ENCODE measurements at places on chromosomes 6 and 20. TPM values are rescaled to one million over a fixed set of nuclear protein-coding genes. Genes with fewer than 3 reads are reported as not detected.

Gene CST2
- total RNA-seq = 0.44 TPM

Gene RSPO3
- 122 TPM for total RNA-seq

Gene MATN4
- total RNA-seq = 0.08 TPM

Gene TBX18
- 18.6 TPM for total RNA-seq

Gene NEDD9
- total RNA-seq = 36.0 TPM

Data from A549 treated with CpdA at 1 μM for 4 hours (cell line).